Activated T-cell treated with anti-CD3 and anti-CD28 coated beads, Interleukin-2, amount 50 U/mL, for 4 hours (primary cell): ENCODE measurements at places on chromosomes 3 and 15.

GRCh38 chr3:49802719-49803464, at the start of gene INKA1:
Gene INKA1 (plus strand): TSS chr3:49803261. CDS start chr3:49803393, 132 bp downstream.
- DNase-seq, result peak; percentile 85

GRCh38 chr15:39888243-39888642, 31.8 kb downstream of the GPR176 start:
- no peak for DNase-seq

DNA sequence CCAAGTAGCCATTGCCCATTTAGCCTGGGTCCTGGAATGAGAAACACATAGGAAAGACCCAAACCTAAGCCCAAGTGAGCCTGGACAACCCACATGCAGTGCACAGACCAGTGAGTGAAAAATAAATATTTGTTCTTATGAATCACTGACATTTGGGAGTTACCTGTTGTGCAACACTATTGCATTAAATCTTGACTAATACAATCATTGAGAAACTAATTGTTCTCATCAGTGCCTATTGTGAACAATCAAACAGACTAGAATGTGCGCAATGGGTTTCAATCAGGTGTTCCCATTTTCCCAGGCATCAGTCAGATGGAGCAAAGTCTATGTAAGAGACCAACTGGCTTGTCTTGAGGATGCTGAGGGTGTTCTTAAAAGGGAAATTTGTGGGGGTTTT, 54.7 kb upstream of the CNOT10 start:
- no peak for DNase-seq

DNA sequence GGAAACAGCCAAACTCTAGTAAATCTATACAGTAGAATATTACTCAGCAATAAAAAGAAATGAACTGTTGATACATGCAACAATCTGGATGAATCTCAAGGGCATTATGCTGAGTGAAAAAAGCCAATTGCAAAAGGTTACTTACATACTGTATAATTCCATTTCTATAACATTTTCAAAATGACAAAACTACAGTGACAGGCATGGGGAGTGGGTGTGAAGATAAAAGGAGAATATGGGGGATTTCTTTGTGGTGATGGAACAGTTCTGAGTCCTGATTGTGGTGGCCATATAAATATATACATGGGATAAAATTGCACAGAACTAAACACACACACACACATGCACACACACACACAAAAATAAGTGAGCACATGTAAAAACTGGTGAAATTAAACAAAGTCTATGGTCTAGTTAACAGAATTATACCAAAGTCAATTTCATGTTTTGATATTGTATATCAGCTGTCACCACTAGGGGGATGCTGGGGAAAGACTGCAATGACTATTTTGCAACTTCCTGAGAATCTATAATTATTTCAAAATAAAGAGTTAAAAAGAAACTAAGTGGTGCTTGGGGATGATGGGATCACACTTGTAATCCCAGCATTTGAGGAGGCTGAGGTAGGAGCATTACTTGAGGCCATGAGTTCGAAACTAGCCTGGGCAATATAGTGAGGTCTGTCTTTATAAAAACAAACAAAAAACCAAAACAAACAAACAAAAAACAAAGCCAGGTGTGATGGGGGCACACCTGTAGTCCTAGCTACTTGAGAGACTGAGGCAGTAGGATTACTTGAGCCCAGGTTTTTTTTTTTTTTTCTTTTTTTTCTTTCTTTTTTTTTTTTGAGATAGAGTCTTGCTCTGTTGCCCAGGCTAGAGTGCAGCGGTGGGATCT, 66.0 kb downstream of the SPTSSB start:
- DNase-seq, result no peak

DNA sequence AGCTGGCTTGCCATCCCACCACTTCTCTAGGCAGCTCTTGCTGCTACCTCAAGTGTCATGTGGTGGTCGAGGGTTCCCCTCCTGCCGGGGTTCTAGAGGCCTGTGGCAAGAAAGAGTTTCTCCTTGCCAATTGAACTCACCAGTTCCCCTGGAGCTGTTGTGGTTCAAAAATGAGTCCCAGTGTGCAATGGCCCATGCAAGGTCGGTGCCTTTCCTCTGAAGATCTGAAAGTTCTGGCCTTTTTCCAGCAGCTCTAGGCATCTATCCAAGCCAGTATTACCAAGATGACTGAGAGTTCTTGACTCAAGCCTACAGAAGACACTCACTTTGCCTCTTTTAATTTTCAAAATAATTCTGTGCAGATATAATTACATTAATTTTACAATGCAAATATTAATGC, 163.6 kb downstream of the KCNMB2 start:
- DNase-seq, result no peak

- DNase-seq, result no peak
These were observed 530 bp upstream of the TUBGCP5 start for GRCh38 chr15:23039917-23040281.

GRCh38 chr3:17965331-17965730, 222.9 kb upstream of the TBC1D5 start:
- DNase-seq, result no peak

DNA sequence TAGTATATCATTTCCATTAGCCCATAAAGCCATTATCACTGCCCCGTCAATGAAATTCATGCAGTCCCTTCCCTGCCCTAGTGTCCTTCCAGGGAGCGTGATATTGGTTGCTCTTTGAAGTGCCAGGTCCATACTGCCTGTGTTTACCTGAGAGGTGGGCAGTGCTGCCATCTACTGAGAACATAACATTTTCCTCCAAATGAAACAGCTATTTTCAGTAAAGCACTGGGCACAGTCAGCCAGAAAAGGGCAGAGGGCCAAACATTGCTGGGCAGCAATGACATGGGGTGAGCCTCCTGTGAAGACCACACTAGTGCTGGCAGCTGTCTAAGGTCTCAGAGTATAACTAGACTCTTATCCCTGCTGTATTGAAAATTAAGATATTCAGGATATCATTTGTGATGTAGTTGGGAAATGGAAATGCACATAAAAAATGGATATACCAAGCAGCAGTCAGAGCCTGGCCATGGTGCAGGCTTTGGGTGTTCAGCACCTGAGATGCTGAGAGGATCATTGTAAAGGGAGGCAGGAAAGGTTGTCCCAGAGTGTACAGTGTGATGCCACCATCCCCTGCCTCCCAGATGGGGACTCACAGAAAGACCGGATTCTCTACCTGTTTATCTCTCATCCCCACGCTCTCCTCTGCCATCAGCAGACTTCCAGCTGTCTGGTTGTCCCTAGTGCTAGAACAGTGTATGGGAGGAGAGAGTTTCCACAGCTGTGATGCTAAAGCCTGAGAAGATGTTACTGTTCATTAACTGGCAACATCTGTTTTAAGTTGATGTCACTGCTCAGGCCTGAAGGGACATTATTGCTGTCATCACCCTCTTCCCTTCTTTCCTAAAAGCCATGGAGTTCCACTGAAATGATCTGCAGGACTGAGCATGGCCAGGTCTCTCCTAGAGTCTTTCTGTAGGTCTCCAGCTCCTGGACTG, 108.8 kb downstream of the ARNT2 start:
- no peak for DNase-seq

GRCh38 chr3:55185380-55185779, 257.5 kb upstream of the LRTM1 start:
- no peak for DNase-seq

DNA sequence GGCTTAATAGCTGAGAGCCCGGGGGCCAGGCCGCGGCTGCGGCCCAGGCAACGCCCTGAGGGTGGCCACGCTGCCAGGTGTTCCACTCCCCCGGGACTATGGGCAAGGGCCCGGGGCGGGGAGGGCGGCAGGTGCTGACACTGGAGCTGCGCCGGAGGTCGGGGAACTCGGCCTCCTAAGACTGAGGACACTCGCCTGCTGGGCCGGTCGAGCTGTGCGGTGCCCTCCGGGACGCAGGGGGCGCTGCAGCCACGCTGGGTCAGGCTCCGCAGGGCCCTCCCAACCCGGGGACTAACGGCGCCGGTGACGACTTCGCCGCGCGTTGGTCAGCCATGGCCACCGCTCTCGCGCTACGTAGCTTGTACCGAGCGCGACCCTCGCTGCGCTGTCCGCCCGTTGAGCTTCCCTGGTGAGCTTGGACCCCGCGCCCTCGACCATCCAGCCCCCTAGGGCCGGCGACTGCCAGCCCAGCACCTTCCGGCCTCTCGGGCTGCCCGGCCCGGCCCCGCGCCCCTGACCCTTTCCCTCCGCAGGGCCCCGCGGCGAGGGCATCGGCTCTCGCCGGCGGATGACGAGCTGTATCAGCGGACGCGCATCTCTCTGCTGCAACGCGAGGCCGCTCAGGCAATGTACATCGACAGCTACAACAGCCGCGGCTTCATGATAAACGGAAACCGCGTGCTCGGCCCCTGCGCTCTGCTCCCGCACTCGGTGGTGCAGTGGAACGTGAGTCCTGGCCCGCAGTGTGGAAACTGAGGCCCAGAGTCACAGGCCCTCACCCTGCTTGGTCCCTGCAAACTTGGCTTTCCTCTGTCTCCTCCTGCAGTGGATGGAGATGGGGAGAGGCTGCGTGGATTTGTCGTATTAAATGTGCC, at the start of gene NDUFAF3:
Gene NDUFAF3 (plus strand): TSS at position 309 of the 875 bp plus-strand sequence. CDS start 24 bp downstream, at position 333.
- DNase-seq, result peak; percentile 90

GRCh38 chr3:174398761-174399160, 460.4 kb upstream of the NAALADL2 start:
- DNase-seq, result no peak

DNA sequence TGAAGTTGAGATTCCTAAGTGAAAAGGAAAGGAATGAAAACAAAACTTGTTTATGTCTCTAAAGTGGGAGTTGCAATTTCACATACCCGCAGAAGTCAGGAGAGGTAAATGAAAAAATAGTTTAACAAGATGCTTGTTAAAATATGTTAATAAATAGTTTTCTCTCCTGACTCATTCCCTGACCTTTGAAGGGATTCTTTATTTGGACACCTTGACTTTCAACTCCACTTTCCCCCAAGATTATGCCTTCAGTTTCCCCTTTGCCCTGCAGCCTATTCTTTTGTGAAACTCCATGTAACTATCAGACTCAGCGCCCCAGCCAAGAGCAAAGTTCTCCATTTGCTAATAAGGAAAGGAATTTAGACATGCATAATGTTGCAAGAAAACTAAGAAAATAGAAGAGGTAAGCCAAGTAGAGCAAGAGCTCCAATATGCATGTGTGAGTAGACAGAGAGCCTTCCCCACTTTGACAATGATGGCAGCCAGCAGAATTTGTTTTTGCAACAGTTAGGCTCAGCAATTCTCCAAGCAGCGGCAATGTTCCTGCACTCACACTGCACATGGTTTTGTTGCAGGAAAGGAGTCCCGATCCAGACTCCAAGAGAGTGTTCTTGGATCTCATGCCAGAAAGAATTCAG, 61.2 kb downstream of the CD200 start:
- no peak for DNase-seq

DNA sequence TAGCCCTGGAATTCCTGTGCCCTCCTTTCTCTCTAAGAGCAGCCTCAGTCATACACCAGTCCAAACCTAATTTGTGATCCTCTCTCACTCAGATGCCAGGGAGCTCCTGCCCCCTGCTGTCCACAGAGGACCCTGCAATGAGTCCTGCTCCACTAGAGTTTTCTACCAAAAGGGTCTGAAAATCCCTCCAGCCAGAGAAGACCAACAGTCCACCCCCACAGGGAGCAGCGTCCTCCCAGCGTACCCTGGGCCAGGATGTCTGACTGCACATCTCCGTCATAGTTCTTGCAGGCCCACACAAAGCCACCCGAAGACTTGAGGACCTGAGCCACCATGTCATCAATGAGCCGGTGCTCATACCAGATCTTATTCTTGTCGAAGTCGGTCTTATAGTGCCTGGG, 15.4 kb downstream of the IDH2 start:
- peak; percentile 43 for DNase-seq
